Activated CD8-positive, alpha-beta memory T cell treated with anti-CD3 and anti-CD28 coated beads, Interleukin-2, amount 10 ng/mL, durations not matched to agents 7 days and 5 days (primary cell): ENCODE measurements at places on chromosomes 5 and 9. TPM values are rescaled to one million over a fixed set of nuclear protein-coding genes. Genes with fewer than 3 reads are reported as not detected.

DNA sequence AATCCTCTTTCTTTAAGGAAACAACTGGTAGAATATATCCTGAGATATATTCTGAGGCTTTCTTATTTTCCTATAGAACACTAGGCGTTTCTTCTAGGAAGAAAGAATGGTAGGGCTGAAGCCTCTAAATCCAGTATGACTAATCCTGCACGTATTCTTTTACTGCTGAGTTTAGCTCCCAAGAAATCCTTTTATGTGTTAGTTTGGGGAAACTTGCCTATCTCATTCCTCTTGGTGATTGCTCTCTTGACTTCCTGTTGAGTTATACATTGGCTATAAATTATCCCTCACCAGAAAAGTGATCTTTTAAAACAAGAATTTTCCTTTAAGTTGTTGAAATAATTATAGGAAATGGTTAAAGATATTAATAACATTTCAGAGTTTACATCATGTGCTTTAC lies 422.9 kb downstream of the TMEM161B start:
- no peaks in the 10 kb centered on the region for H3K4me1 ChIP-seq
- no peak overlapping the region for H3K27ac ChIP-seq
- no peaks in the 10 kb centered on the region for H3K36me3 ChIP-seq
- no peak overlapping the region for H3K4me3 ChIP-seq

GRCh38 chr9:122125509-122126330 lies 32.6 kb upstream of the TTLL11 start:
- peaks cover 34% of the 10 kb centered on the region for H3K27me3 ChIP-seq
- no peak overlapping the region for H3K4me3 ChIP-seq
- no peak overlapping the region for H3K27ac ChIP-seq
- no peaks in the 10 kb centered on the region for H3K36me3 ChIP-seq
- DNase-seq: no peak

GRCh38 chr5:109863752-109864151 lies 174.0 kb downstream of the MAN2A1 start:
- no peaks in the 10 kb centered on the region for H3K27me3 ChIP-seq
- H3K4me1 ChIP-seq: peaks cover 23% of the 10 kb centered on the region
- no peak overlapping the region for H3K4me3 ChIP-seq
- H3K36me3 ChIP-seq: peaks cover 38% of the 10 kb centered on the region
- no peak for DNase-seq

GRCh38 chr9:96150324-96151227 lies 151.4 kb downstream of the HSD17B3 start:
- H3K27ac ChIP-seq: peak overlapping the region; percentile 74
- peak; percentile 84 for DNase-seq
- H3K4me3 ChIP-seq: peak overlapping the region; percentile 53

GRCh38 chr5:142977363-142978051 lies 207.3 kb downstream of the ARHGAP26 start:
- H3K4me1 ChIP-seq: peaks cover 64% of the 10 kb centered on the region
- H3K27ac ChIP-seq: peak overlapping the region; percentile 86
- H3K27me3 ChIP-seq: no peaks in the 10 kb centered on the region
- peak overlapping the region; percentile 32 for H3K4me3 ChIP-seq

GRCh38 chr5:33927685-33928084 lies 8.5 kb upstream of the RXFP3 start:
- no peak overlapping the region for H3K4me3 ChIP-seq
- H3K27ac ChIP-seq: no peak overlapping the region
- no peak for DNase-seq
- no peaks in the 10 kb centered on the region for H3K4me1 ChIP-seq

- no peak overlapping the region for H3K27ac ChIP-seq
- peaks cover 11% of the 10 kb centered on the region for H3K27me3 ChIP-seq
- no peaks in the 10 kb centered on the region for H3K36me3 ChIP-seq
- H3K4me1 ChIP-seq: no peaks in the 10 kb centered on the region
Observed at GRCh38 chr5:497871-498509, 26.3 kb downstream of the SLC9A3 start.

GRCh38 chr5:116830079-116830478 lies 255.5 kb upstream of the SEMA6A start:
- no peak overlapping the region for H3K4me3 ChIP-seq
- no peaks in the 10 kb centered on the region for H3K36me3 ChIP-seq
- no peak for DNase-seq
- no peak overlapping the region for H3K27ac ChIP-seq
- no peaks in the 10 kb centered on the region for H3K4me1 ChIP-seq
- no peaks in the 10 kb centered on the region for H3K27me3 ChIP-seq

- H3K4me1 ChIP-seq: no peaks in the 10 kb centered on the region
- H3K27ac ChIP-seq: no peak overlapping the region
- H3K27me3 ChIP-seq: no peaks in the 10 kb centered on the region
Observed at GRCh38 chr5:19771174-19771835, 216.7 kb downstream of the CDH18 start.

- no peak overlapping the region for H3K27ac ChIP-seq
- H3K27me3 ChIP-seq: no peaks in the 10 kb centered on the region
- no peak for DNase-seq
- H3K36me3 ChIP-seq: no peaks in the 10 kb centered on the region
Observed at GRCh38 chr9:8391566-8391965, 592.0 kb upstream of the DMAC1 start.

GRCh38 chr5:1764606-1764960 lies 35.1 kb downstream of the MRPL36 start:
- H3K27me3 ChIP-seq: peaks cover 20% of the 10 kb centered on the region
- no peak for DNase-seq
- no peak overlapping the region for H3K4me3 ChIP-seq

DNA sequence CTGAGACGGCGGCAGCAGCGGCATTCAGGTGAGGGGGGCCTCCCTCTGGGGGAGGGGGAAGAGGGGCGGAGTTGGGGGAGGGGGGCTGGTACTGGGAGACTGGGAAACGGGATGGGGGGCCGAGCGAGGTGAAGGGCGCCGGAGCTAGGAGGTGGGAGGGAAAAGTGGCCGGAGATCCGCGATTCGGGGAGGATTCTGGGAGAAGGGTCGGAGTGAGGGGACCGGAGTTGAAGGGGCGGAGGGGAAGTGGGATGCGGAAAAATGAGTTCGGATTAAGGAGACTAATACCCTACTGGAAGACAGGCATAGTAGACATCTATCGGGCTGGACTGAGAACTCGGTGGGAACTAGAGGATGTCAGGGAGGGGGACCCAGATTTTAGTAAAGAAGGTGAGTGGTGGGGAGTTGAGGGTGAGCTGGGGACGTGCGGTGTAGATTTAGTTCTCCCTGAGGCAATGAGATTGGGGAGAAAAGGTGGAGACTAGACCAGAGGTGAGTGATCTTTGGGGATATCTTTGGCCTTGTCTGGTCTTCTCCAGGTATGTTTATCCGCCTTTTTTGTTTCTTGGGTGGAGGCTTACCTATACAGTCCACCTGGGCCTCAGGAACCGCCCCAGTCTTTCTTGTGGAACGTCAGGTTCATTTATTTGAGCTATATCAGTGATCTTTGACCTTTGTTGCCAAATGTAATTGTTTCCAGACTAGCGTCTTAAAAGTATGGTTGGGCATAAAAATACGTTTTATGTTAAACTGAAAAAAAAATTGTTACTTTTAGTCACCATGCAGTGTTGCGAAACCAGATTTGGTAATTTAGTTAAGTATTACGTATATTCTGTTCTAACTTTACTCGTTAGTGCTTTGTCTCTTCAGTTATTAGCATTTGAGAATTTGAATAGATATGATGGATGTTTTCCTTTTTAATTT lies 632 bp downstream of the UBAP1 start:
- H3K27ac ChIP-seq: peak overlapping the region; percentile 98
- peaks cover 13% of the 10 kb centered on the region for H3K36me3 ChIP-seq
- peak overlapping the region; percentile 98 for H3K4me3 ChIP-seq
- H3K27me3 ChIP-seq: no peaks in the 10 kb centered on the region
- peaks cover 19% of the 10 kb centered on the region for H3K4me1 ChIP-seq

DNA sequence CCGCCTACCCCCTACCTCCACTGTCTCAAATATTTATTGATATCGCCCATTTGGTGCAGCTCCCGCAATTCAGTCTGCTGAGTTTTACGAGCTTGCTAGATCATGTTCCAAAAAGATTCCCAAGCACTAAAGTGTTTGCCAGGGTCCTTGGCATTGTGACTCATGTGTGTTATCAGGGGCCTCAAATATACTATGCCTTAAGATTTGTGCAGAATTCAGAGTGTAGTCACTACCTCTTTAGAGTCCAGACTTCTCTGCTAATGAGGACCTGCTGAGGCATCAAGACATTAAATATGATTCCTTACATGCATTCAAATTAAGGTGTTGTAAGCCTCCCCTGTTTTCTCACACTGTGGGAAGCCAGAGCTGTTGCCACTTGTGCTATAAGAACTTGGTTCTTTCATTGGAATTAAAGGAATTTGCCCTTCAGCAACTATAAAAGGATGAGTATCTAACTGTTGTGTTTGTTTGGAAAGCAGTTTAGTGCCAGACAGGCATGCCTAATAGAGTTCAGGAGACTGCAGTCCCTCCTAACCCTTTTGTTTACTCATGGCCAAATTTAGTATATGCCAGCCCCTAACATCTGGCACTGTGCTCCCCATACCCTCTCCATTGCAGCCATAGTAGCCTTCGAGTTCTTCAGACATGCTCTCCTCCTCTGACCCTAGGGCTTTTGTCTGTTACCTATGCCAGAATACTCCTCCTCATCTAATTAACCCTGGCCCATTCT lies 316.4 kb downstream of the NR3C1 start:
- H3K27me3 ChIP-seq: no peaks in the 10 kb centered on the region
- H3K4me3 ChIP-seq: no peak overlapping the region
- no peak for DNase-seq
- H3K36me3 ChIP-seq: peaks cover 2% of the 10 kb centered on the region
- no peak overlapping the region for H3K27ac ChIP-seq

DNA sequence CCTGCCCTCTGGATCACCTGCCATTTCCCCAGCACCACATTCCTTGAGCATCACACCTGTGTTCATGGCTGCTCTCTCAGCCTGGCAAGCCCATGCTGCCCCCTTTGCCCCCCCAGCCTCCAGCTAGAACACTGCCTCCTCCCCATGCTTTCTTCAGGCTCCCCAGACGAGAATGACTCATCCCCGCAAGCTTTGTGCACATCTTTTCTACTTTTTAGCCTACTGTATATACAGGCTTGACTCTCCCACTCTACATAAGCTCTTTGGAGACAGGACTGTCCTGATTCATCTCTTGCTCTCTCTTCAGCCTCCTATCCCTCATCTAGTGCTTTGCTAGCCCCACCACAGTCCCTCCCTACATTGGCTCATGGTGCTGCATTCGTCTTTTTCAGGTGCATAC lies 19.9 kb upstream of the GLIPR2 start:
- H3K36me3 ChIP-seq: peaks cover 2% of the 10 kb centered on the region
- H3K27ac ChIP-seq: no peak overlapping the region
- H3K27me3 ChIP-seq: no peaks in the 10 kb centered on the region
- no peaks in the 10 kb centered on the region for H3K4me1 ChIP-seq
- H3K4me3 ChIP-seq: no peak overlapping the region
- no peak for DNase-seq

- no peaks in the 10 kb centered on the region for H3K4me1 ChIP-seq
- no peak overlapping the region for H3K4me3 ChIP-seq
- DNase-seq: no peak
- no peaks in the 10 kb centered on the region for H3K27me3 ChIP-seq
Observed at GRCh38 chr9:26170190-26170589, 491.9 kb upstream of the TUSC1 start.

GRCh38 chr9:137798901-137799629 lies 78.5 kb upstream of the CACNA1B start:
- no peaks in the 10 kb centered on the region for H3K4me1 ChIP-seq
- H3K36me3 ChIP-seq: peaks cover 18% of the 10 kb centered on the region
- no peak overlapping the region for H3K27ac ChIP-seq
- H3K4me3 ChIP-seq: no peak overlapping the region

The DOCK2 gene
- total RNA-seq: 321 TPM
